ENCODE measurements at places on chromosomes 13 and 19.

DNA sequence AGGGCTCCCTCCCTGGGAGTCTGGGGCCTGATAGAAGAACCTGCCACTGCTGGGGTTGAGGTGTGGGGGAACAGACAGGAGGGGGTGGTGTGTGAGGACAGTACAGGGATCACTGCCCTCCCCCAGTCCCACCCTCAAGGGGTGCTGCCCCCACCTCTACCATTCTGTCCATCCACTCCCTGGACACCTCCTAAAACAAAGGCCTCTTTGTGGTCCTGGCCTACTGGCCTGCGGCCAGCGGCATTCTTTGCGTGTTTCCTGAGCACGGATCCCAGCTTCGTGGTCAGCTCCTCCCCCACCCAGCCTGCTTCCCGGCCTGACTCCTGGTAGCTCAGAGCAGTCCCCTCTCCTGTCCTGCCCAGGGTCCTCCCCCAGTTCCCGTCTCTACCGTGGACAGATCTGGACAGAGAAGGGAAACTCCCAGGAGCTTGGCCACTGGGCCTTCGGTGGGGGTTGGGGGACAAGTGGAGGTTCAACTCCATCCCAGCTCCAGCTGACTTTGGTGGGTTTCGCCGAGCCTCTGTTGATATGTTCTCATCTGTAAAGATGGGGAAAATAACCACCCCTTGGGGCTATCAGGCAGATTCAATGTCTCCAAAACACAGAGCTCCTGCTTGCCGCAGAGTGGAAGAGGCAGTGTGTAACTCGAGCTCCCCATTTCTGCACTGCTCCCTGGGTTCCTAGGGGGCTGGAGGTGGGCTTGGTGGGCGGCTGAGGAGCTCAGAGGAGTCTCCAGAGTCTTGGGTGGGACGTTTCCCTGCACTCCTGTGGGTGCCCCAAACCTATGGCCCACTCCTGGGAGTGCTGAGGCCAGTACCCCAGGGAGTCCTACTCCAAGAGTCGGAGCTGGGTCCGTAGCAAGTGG lies 48.7 kb downstream of the LYL1 start:
- DNase-seq = no peak

DNA sequence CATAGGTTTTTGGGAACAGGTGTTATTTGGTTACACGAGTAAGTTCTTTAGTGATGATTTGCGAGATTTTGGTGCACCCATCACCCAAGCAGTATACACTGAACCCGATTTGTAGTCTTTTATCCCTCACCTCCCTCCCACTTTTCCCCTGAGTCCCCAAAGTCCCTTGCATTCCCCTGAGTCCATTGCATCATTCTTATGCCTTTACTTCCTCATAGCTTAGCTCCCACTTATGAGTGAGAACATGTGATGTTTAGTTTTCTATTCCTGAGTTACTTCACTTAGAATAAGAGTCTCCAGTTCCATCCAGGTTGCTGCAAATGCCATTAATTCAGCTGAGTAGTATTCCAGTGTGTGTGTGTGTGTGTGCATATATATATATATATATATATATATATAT lies 97.2 kb upstream of the EDNRB start:
- no peak for DNase-seq

DNA sequence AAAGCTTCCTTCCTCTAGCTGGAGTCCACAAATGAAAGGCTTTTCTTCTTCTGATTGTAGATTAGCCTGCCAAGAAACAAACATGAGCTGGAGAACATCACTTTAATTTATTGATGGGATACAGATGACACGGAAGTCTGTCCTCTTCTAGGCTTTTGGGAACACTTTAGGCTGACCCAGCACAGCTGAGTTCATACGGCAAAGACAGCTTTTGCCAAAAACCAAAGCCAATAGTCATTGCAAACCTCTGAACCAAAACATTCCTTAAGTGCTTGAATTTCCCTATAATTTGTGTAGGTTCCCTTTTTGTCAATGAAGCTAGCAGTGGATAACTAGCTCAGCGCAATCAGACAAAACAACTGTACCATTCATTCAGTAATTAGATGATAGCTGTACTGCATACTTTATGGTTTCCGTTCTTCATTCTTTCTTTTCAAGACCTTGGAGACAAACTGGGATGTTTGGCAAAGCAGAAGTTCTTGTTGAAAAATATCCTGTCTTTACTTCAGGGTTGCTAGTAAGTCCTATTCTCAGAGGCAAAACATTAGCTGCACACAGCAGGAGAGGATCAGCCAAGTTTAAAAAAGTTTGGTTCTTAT lies 95.7 kb upstream of the SPRY2 start:
- DNase-seq = no peak

- DNase-seq = no peak
These were observed 9.1 kb downstream of the SSBP4 start for GRCh38 chr19:18428173-18428786.

- DNase-seq = no peak
These were observed 83.2 kb upstream of the MCF2L start for GRCh38 chr13:112885782-112886268.

GRCh38 chr13:28557725-28558520 lies 63.0 kb upstream of the FLT1 start:
- no peak for DNase-seq

GRCh38 chr13:30685320-30685859 lies 50.0 kb upstream of the ALOX5AP start:
- DNase-seq = no peak

GRCh38 chr13:77513719-77514335 lies 21.7 kb upstream of the SCEL start:
- DNase-seq = no peak

GRCh38 chr13:101401196-101401595 lies 15.1 kb downstream of the NALCN start:
- no peak for DNase-seq

- no peak for DNase-seq
These were observed 22.9 kb upstream of the ZFP82 start for GRCh38 chr19:36441339-36441738.

DNA sequence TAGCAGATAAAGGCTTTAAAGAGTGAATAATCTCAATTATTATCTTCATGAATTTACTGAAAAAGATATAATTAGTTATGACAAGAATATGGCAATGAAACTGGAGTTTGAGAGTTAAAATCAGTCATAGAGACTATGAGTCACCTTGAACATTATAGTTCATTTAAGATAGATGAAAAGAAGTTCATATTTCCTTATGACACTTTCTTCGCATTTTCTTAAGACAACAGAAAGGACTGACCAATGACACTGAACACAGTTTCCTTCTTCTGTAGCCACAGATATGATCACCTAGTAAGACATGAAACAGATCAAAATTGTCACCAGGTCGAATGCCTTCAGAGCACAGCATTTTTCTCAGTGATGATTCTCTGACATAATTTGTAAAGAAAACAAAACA lies 202.1 kb downstream of the KLF12 start:
- DNase-seq = no peak

DNA sequence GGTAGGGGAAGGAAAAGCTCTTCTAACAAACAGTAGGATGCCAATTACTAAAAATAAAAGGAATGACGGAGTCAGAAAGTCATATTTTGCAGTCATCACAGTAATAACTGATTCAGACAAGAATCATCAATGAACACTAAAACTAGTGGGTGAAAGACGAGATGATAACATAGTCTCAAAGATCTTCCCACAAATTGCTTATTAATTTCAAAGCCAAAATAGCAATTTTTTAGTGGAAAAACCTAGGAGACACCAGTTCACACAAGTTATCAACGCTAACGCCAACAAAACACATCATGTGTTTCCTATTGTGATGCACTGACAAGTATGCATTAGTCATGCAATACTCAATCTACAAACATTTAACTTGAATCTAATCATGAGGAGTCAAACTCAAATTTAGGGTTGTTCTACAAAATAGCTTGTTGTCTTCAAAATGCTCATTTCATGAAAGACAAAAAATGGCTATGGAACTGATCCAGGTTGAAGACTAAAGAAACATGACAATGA lies 18.6 kb downstream of the ZNF233 start:
- no peak for DNase-seq

DNA sequence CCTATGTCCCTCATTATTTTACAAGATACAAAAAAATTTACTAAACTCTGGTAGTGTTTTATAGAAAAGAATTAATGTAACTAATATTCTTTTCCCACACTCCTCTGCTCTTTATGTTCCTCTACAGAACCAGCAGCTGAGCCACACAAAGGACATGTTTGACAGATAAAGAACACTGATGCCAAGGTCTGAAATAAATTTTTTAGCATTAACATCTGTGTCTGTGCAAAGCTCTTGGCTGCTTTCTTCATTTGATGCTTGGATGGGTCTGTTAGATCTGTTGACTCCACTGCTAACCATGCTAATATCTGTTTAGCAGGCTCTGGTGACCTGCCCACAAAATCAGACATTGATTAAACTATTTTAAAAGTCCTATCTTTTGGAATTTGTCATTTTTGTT lies 2363.8 kb downstream of the PCDH9 start:
- no peak for DNase-seq

- no peak for DNase-seq
These were observed 341.4 kb downstream of the LIG4 start for GRCh38 chr13:107873926-107874325.

- DNase-seq = no peak
These were observed 46.6 kb downstream of the PIN1 start for GRCh38 chr19:9881720-9882119.

GRCh38 chr19:38559428-38560401 lies 58.0 kb downstream of the MAP4K1 start:
- DNase-seq = no peak

DNA sequence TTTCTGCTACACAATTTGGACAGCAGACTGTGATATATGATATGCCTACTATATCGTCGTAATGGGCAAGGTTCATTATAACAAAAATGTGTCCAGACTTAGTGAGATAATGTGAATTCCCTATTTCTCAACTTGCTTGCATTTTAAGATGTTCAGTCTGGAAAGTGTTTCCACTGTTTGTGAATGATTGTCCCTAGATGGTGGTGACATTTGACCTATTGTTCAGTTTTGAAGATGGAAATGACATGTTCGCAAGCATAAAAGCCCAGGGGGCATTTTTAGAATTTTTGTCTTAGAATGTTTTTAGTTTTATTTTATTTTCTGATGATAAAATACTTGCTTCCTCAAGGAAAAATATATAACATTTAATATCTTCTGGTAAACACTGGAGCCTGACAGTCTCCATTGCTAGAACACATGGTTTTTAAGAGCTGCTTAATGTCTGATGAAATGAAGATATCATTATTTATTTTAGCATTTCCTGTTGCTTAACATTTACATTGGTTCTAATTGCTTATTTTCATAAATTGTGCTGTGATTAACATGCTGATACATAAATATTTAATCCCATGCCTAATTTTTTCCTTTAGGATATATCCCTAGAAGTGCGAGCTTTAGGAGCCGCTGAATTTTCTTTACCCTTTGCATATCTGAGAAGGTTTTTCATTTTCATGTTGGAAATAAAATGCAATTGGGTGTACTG lies 27.1 kb downstream of the MBNL2 start:
- DNase-seq = no peak

GRCh38 chr13:54841682-54842081 lies 1813.1 kb downstream of the OLFM4 start:
- no peak for DNase-seq

DNA sequence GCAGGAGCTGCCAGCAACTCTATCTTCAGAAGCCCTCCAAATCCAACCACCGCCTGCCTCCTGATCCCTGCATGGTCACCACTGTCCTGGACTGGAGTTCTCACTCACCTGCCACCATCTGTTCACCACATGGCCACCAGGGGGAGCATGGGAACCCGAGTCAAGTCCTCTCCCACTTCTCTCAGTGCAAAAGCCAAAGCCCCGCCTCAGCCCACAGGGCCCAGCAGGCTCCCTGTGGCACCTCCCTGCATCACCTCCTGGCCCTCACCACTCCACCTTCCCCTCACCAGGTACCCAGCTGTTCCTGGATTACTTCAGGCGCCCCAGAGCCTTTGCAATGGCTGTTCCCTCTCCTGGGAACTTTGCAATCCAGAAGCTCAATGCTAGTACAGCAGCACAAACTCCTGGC lies 5.3 kb downstream of the DHPS start:
- peak; percentile 73 for DNase-seq

DNA sequence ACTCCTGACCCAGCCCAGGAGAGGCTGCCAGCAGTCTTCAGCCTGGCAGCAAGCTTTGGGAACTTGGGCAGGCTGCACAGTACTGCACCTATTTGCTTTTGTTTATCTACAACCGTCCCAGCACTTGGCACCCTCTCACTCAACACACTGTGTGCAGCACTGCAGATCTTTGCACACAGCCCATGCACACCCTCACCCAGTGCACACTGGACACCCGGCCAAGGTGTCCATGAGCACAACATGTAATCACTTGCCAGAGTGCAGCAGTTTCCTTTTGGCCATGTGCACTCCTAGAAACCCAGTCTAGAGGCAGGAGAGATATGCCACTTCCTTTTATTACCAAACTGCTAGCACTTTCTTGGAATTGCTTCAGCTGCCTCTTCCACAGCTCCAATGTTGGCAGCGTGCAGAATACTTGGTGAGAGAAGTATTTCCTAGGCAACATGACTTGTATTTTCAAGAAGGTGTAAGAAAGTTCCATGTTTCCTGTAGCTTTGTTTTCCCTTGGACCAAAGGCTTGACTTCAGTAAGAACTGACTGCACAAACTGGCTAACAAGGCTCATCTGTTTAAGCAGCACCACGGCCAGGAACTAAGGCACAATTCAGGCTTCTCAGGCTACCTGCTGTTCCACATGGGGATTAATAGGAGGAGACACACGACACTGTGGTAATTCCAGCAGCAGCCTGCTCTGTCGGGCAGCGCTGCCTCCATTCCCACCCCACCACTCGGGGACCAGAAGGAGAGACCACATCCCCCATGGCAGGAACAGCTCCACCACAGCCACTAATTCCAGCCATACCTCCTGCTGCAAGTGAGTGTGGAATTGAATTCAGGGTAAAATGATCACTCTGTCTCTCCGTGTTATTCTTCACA lies 15.3 kb downstream of the ATP7B start:
- no peak for DNase-seq

DNA sequence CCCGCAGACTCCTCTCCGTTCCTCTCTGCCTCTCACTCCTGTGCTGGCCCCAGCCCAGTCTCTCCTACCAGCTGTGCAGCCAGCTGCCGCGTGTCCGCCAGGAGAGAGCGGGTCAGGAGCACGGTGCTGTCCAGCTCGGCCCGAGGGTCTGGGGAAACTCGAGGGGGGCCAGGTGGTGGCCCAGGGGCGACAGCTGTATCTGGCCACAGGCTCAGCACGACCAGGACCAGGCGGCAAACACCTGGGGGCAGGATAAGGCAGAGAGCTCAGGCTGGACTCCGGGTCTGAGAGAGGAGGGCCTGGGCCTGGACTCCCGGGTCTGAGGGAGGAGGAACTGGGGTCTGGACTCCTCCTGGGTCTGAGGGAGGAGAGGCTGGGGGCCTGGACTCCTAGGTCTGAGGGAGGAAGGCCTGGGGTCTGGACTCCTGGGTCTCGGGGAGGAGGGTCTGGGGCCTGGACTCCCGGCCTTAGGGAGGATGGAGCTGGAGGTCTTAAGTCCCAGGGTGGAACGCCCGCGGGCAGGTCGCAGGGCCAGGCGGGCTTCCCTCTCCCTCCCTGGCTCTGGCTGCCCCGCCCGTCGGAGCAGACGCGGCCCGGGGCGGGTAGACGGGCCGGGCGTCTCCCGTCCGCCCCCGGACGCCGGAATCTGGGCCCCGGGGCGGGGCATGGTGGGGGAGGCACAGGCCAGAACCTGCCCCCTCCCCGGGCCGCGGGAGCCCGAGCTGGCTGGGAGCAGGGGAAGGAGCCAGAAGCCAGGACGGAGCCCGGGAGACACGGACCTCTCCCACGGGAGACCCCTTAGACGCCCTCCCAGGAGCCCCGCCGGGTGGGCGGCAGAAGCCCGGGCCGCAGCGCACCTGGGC lies 1.3 kb downstream of the IL11 start:
- DNase-seq = no peak

- DNase-seq = no peak
These were observed 37.9 kb downstream of the OR10H4 start for GRCh38 chr19:15986701-15987100.

- no peak for DNase-seq
These were observed 15.8 kb downstream of the TLE2 start for GRCh38 chr19:3013263-3013725.
